ENCODE measurements at places on chromosomes 16 and 17.

DNA sequence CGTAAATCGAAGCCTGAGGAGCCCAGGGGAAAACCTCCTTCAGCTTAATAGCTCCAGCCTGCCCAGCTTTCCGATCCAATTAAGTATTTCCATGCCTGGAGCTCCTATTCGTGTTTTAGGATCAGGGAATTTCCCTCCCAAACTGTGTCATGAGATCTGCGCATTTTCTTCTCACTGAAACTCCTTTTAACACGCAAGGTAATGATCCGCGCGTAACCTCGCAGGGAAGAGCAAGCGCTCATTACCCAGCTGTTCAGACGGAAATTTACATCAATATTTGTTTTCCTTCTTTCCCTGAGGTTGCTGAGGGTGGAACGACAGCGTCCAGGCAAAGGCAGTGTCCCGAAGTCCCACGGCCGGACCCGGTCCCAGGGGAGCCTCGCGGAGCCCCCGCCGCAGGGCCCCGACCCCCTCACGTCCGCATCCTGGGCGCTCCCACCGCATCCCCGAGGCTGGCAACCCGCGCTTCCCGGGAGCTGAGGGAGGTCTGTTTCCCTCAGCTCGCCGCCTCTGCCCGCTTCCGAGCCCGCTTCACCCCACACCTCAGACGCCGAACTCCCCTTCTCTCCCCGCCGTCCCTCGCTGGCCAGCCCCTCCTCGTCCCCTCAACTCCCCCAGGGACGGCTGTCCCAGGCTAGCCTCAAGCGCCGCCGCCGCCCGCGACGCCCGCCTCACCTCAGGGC, 415 bp downstream of the ABCA5 start:
- no peak for DNase-seq

- no peak for DNase-seq
Observed at GRCh38 chr16:86382774-86383407, 127.4 kb upstream of the FOXF1 start.

DNA sequence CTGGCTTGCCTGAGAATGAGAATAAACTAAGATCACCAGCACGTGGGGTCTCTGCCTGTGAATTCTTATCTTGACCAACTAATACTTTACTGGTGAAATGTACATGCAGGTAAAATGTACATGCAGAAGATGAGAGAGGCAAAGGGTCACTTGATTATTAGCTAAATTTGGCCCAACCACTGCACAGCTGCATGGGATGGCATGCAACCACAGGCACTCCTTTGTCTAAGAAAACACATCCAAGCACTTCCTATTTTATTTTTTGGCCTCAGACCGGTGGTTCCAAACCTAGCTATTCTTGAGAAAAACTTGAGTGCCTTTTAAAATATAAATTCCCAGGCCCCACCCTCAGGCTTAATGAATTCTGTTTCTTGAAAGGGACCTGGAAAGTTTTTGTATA, 77.9 kb downstream of the SYCE1L start:
- no peak for DNase-seq

GRCh38 chr16:4682084-4682591, 11.2 kb upstream of the NUDT16L1 start:
- DNase-seq: no peak

DNA sequence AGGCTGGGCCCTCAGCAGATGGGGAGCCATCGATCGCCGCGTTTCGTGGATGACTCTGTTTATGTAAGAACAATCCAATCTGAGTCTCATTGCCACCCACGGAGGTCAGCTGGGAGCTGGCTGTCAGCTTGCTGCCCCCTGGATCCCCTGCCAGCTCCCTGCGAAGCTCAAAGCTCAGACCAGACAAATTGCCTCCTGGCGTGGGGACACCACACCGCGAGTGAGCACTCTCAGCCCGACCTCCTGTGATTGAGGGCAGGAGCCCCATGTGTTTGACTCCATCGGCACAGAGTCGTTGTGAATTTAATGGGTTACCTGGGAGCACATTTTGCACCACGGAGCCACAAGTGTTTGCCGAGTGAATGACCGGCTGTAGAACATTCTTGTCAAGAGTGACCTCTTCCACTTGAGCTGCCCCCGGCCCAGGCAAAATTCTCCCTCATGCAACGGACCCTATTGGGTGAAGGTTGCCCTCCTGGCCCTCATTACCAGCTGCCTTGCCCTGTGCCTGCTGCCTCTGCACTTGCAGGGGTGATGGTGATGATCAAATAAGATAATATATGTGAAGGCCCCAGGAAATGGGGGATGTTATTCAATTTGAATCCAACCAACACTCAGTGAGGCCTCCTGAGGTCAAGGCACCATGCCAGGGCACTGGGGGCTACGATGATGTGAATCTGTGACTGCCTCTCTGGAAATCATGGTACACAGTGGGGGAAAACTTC, 7.6 kb upstream of the GFAP start:
- DNase-seq: no peak

DNA sequence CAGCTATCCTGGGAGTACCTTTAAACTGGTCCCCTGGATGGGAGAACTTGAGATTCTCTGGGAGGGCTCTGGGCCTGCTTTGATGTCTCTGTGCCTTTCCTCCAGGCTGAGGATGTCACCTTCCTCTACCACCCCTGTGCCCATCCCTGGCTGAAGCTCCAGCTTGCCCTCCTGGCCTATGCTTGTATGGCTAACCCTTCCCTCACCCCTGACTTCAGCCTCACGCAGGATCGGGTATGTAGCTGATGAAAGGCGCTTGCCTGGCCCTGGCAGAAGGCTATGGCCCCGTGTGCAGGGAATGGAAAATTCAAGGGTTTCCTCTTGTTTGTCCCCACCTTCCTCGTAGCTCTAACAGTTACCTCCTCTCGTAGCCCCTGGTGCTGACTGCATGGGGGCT, 3.0 kb downstream of the TP53I13 start:
- DNase-seq: no peak

GRCh38 chr16:17013038-17013437, 457.7 kb downstream of the XYLT1 start:
- DNase-seq: no peak

DNA sequence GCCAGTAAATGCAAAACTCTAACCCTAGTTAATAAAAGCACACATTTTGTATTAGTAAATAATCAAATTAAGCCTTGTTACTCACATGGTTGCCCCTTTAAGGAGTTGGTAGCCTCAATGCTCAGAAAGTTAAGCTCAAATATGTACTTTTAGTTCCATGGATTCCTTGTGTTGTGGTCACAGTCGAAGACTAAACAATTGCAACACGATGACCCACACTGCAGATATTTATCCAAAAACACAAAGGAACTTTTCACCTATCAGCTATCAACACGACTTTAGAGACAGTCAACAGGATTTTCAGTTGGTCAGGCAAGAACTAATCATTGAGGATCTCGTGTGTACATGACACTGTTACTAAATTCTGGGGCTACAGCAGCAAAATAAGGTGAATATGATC, 47.4 kb upstream of the NUDT7 start:
- no peak for DNase-seq

DNA sequence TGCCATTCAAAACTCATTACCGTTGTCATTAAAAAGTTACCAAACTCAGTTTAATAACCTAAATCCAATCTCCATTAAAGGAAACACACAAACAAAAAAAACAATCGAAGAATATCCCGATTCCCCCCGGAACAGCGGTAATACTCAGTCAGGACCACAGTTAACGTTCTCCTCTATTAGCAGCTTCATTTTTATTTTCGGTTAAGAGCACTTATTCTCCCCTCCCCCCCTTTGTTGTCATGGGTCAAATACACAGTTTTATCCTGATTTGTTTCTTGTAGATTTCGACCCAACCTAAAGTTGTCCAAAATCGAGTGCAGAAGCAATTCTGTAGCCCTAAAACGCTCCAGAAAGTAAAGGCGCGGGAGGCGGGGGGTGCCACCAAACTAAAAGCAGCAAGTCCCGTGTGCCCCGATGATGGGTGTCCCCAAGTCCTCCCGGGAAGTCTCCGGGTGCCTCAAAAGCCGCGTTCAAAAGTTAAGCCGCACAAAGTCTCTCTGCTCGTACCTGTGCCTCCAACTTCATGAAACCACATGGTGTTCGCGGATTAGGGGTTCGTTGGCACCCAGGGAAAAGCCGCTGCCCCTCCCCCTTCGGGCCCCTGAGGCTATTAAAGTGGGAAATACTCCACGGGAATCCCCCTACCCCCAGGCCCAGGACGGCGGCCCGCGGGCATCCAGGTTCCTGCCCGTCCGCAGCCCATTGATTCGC, 996 bp downstream of the SUMO2 start:
- no peak for DNase-seq

DNA sequence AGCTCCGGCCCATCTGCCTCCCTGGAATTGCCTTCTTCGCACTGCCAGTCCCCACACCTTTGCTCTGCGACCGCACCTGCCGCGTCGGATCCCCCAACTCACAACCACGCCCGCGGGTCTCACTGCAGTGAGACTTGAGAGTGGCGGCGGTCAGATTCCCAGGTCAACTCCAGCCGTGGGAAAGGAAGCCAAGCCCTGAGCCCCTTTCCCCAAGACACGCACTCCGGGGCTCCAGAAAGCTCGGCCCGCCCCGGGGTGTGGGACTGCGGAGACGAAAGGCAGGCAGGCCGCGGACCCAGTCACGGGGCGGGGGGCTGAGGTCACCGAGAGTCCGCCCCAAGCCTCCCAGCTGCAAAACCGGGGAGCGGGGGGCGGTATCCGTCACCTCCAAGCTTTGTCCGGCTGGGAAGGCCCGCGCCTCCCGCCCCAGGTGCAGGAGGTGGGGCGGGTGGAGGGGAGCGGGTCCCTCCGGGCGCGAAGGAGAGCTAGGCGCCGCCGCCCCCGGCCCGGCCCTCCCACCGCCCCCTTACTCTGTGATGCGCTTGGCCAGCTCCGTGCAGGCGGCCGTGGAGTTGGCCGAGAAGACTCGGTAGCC, 615 bp downstream of the PRPSAP1 start:
- no peak for DNase-seq

- DNase-seq: no peak
Observed at GRCh38 chr17:3983606-3984484, 19.6 kb upstream of the ATP2A3 start.

DNA sequence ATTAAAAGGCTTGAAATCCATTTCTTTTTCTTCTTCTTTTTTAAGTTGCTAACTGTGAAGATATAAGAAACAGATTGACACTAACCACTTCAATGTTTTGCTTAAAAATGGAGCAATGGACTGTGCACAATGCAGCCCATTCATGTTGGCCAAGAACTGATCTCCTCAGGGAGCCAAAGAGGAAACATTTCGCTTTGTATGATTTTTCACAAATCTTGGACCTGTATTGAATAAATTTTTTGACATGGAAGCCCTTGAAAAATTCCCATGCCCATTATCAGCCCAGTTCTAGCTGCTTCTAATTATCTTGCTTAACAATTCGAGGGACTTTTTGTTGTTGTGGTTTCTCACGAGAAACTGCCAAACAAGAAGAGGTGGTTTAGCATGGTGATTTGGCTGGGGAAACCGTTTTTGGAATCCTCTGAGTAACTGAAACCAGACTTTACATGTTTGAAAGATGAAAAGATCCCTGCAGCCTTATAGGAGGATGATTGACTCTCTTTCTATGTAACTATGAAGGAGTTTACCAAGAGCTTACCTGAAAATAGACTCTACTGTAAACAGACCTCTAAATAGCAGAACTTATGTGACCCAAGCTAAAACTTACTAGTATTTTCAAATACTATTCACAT, 1389.4 kb upstream of the GOT2 start:
- DNase-seq: no peak

DNA sequence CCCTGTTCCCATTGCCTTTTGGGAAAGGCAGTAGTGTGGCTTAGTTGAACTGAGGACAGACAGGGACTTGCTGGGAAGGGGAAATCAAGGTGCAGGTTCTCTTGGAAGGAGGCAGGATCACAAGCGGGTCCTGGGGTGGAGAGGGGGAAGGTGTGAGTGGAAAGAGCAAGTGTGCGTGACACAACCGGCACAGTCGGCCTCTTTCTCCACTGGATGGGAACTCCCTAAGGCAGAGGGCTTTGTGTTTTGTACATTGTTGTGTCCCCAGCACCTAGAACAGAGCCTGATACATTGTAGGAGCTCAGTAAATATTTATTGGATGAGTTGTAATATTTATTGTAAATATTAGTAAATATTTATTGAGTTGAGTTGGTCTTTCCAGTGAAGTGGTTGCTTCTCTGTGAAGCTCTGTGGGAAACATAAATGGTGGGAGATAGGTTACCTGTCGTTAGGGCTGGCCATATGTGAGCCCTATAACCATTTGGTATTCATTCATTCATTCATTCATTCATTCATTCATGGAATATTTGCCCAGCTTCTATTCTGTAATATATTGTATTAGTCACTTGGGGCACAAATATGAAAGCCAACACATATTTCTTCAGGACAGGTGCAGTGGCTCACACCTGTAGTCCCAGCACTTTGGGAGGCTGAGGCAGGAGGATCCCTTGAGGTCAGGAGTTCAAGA, 34.0 kb downstream of the SMARCE1 start:
- no peak for DNase-seq

DNA sequence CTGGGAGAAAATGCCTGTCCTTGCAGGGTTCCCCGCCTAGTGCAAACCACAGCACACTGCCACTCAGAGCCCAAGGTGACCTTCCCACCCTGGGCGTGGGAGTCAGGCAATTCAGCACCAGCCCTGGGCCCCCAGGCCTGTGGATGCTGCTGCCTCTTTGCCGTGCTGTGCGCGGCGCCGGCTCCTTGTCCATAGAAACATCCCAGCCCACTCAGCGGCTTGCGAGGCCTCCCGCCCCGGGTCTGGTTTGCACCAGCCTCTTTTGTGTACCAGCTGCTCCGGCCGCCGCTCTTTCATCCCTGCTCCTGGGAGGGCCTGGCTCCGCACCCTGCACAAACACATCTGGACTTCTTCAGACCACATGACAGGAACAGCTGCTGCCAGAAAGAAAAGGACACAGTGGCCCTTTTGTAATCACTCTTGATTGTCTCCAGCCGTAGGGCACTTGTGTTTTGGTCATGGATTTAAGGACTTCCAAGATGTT, 75.4 kb upstream of the SDK2 start:
- no peak for DNase-seq
